Nasal cavity respiratory epithelium epithelial cell of viscerocranial mucosa (primary cell): ENCODE measurements at places on chromosomes 2 and 18. TPM values are rescaled to one million over a fixed set of nuclear protein-coding genes. Genes with fewer than 3 reads are reported as not detected.

The PTH2R gene
- total RNA-seq, result not detected in 2 replicates

The KLF7 gene
- total RNA-seq, result 29.0 and 98.5 TPM in 2 replicates

The THSD7B gene
- total RNA-seq, result under 0.01 and 0.07 TPM in 2 replicates

The LRP2 gene
- under 0.01 TPM in 1 of 2 replicates, not detected in the other for total RNA-seq

The MAP3K19 gene
- total RNA-seq, result not detected in 2 replicates

The AQP12A gene
- total RNA-seq, result not detected in 2 replicates

The NCKAP5 gene
- 0.68 and 5.2 TPM in 2 replicates for total RNA-seq

The C2orf76 gene
- 5.1 and 9.9 TPM in 2 replicates for total RNA-seq
